ENCODE measurements at places on chromosomes 7 and 10.

GRCh38 chr7:158281441-158281840 lies 306.2 kb downstream of the PTPRN2 start:
- no peak for DNase-seq

DNA sequence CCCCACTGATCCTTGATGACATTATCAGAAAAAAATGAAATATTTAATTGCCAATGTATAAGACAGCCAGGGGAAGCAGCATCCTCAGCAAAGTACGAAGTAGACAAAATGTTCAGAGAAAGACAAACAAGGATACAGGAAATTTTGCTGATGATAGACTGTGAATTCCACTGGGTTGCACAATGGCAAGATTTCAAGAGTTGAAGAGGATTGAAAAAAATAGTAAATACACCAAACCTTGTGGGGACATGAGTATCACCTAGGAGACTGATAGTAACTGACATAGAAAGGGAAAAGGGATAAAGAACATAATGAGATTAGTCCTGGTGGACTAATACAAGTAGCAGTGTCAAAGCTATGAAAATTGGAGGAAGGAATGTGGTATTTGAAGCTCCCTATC lies 16.5 kb downstream of the CNOT4 start:
- peak; percentile 51 for DNase-seq

DNA sequence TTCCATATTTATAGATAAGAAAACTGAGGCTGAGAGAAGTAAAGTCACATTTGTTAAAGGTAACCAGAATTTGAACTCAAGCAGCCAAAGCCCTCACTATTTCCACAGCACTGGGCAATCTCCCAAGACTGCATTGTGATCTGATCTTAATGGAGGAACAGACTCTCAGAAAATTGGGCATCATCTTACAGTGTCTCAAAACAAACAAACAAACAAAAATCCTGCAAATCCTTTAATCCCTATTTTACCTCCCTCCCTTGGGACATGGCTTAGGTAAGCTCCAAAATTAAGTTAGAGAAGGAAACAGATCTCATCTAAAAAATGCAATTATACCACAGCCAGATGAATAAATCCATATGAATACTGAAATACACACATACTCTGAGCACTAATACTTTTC lies 57.5 kb downstream of the FHIP2A start:
- DNase-seq, result no peak

DNA sequence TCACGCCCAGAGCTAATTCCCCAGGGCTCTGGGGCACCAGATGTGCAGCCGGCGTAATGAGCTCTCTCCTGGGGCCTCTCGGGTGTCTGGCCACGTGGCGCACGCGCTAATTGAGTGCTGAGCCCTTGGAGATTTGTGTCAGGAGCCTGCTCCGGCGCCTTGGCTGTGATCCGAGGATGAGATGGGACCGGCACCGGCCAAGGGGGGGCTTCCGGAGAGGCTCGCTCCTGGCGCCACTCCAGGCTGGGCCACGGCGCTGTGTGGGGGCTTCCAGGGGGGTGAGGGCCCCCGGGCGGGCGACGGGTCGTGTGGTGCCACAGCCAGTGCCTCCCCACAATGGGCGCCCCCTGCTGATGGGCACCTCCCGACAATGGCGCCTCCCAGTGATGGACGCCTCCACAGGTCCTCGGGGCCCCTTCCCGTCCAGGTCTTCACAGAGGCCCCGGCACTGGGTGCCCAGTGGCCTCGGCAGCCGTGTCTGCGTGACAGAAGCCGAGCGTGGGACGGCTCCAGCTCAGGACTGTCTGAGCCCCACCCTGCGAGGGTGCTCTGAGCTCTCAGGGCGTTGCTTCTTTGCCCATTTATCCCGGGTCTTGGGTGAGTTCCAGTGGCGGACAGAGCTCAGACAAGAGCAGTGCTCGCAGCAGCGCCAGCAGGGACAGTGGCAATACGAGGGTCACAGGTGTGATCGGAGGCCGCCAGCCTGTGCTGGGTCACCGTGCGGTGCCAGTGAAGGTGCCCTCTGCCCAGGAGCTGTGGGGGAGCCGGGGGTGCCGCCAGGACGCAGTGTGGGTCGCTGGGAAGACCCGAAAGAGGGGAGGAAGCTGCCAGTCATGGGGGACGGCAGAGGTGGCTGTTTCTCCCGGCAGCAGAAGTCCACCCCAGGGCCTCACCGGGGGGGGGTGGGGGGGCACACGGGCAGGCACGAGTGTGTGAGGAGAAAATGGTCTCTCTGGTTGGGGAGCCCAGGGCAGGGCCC lies 8.2 kb upstream of the NKX6-2 start:
- no peak for DNase-seq

DNA sequence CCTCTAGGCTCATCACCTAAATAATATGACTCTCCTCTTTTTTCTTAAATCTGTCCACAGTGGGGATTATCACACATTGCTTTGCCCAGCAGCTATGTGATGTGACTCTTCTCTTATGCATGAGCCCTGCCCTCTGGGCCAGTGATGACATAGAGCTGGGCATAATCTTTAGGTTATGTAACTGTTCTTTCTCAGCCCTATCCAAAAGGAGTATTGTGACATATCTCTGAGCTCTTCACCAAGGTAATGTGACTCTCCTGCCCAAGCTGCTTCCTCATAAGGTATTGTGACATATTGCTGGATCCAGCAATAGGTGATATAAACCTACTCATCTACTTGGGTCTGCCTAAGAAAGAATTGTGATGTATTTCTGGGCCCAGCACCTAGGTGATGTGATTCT lies 37.7 kb upstream of the ZNF107 start:
- no peak for DNase-seq

- DNase-seq, result no peak
Observed at GRCh38 chr10:125472010-125472607, 210.9 kb downstream of the TEX36 start.

- DNase-seq, result peak; percentile 88
Observed at GRCh38 chr10:88499569-88500470, 83.3 kb downstream of the RNLS start.

DNA sequence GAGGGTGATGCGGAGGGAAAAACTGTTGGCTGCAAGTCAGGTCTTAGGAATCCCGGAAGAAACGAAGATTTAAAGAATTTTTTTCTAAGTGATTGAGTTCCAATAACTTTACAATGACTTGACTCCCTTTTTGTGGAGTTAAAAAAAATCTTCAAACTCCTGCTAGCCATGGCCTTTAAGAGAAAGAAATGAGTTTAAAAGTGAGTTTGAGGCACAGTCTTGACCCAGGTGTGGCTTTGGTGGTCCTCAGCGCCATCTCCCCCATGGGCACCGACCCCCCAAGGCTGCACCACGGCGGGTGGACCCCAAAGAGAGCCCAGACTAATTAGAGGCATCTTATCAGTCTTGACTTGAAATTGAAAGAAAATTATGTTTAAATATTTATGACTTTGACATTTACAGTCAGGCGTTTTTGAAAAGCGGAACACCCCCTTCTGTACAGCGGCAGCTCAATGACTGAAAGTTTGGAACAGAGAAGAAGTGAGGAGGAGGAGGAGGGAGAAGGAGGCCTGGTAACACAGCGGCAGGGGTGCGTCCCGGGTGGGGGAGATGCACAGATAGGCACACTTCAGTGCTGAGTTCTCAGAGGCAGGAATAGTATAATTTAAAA lies 349.6 kb downstream of the DNAJB6 start:
- no peak for DNase-seq

- peak; percentile 24 for DNase-seq
Observed at GRCh38 chr10:86642499-86642898, 11.8 kb upstream of the OPN4 start.

DNA sequence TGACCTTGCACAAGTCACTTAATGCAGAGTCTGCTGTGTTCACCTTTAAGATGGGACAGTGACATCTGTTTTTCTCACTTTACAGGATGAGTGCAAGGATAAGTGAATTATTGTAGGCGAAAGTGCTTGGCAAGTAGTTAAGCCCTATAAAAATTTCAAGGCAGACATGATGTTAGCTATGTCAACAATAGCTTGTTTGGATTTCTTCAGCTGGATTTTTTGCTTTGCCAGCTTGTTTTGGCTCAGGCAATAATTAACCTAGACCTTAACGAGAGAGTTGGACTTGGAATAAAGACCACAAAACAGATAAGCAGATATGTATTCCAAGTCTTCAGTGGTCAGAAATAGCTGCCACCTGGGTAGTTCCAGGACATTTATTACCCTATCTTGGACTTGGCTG lies 255.2 kb downstream of the ARL4A start:
- DNase-seq, result no peak

DNA sequence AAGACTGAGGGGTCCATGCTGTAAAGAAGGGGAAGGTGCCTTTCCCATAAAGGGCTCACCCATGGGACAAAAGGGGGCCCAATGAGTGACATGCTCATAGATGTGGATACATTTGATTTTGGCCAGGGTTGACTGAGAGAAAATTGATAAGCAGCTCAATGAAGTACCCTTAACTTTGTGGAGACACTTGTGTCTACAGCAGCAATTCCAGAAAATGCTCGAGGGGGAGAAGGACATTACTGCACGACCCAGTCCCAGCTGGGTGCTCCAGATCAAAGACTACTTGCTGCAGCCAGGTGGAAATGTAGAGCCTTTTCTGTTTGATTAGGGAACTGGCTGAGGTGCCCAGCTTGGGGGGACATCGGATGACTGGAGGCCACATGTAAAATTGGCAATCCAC lies 22.2 kb upstream of the ADAMTS14 start:
- no peak for DNase-seq

GRCh38 chr10:80589726-80590373 lies 52.1 kb downstream of the SH2D4B start:
- DNase-seq, result no peak
